Activated T-cell treated with anti-CD3 and anti-CD28 coated beads for 24 hours (primary cell): ENCODE measurements at places on chromosomes 1 and 21.

DNA sequence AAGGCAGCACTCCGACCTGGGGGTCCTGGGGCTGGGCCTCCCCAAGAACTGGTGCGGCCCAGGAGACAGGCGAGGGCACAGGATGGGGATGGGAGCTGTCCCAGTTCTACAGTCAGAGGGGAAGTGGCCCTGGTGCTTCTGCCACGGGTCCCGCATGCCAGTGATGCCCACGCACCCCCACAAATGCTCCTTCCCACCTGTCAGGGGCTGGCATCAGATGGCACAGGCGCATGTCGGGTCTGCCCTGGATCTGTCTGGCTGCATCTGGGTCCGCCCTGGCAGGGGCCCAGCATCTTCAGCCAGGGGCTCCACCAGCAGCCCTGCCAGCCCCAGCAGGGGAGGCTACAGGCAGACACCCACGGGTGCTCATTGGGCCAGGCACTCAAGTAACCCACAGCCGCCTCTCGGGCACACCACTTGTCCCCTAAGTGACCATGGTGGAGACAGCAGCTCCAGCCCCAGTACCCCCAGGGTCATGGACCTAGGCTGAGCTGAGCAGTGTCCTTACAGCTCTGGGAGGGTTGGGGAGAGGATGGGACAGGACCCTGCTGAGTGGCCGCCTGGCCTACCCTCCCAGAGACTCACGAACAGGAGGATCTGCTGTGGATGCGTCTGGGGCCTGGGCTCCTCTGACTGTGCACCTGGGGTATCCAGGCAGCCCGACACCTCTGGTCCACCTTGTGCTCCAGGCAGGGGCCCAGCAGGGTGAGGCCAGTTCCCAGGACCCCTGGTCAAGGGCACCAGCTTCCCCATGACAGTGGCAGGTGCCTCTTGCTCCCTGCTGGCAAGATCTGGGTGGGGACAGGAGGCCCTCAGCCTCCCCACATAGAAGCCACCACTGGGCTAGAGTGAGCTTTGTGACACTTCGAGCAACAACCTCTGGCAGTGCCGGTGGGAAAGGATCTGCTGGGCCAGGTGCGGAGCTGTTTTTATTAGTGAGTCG is 5.4 kb downstream of the SMIM1 start:
- no peak for DNase-seq

- DNase-seq: no peak
Observed at GRCh38 chr1:93442008-93442666, 5.8 kb upstream of the FNBP1L start.

DNA sequence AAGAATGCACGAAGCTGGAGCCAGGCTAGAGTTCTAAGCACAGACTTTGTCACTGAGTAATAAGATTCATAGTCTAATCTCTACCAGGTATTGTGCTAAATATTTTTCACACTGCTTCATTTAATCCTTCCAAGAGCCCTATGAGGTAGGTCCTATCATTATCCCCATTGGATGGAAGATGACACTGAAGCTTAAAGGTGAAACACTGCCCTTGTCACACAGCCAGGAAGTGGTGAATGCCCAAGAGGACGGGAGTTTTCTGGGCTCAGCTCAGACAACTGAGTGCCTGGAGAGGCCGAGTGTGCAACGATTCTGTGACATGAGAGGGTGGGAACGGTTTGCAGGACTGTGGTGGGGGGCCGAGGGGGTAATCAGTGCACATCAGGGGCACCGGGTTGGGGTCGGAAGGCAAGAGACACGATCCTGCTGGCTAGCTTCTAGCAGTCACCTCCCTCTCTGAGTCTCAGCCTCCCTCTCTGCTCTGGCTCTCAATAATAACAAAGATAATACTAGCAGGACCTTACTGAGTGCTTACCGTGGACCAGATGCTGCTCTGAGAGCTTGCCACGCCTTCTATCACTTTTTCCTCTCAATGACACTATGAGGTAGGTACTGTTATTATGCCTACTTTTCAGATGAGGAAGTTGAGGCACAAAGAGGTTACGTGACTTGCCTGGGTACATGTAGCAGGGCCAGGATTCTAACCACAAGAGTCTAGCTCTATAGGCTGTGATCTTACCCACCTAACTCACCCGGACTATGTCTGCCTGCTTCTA is 12.4 kb downstream of the KCNQ4 start:
- DNase-seq: no peak

DNA sequence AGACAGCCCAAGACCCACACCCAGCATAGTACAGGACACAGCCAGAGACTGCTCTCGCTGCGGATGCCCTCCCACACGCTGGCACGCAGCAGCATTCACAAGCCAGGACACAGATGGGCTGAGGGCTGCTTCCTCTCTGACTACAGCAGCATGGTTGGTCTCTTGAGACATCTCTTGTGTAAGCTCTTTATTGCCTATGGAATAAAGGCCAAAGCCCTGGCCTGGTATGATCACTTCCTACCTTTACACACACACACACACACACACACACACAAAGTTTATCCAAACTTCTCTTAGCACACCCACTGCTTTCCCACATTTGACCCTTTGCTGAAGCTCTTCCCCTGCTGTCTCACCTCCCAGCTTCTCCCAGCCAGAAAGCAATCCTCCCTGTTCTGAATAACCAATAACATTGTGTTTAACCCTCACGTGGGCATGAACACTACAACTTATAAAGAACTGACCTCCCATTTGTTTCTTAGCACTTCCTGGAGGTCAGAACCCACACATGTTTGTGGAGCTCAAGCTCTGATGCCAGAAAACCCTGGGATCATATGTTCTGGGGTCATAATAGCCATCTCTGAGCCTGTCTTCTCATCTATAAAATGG is 1.2 kb upstream of the LUZP1 start:
- DNase-seq: no peak

DNA sequence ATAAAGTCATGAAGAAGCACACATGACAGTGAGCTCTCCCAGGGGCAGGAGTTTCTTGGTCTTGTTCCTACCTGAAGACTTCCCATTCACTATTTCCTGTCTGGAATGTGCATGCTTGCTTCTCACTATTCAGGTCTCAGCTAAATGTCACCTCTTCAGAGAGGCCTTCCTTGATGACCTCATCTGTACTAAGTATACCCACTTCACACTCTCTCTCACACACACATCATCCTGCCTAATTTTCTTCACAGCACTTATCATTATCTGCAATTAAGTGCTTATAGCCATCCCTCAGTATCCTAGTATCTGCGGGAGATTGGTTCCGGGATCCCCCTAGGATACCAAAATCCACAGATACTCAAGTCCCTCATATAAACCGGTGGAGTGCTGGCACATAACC is 146.4 kb upstream of the IVNS1ABP start:
- DNase-seq: no peak

DNA sequence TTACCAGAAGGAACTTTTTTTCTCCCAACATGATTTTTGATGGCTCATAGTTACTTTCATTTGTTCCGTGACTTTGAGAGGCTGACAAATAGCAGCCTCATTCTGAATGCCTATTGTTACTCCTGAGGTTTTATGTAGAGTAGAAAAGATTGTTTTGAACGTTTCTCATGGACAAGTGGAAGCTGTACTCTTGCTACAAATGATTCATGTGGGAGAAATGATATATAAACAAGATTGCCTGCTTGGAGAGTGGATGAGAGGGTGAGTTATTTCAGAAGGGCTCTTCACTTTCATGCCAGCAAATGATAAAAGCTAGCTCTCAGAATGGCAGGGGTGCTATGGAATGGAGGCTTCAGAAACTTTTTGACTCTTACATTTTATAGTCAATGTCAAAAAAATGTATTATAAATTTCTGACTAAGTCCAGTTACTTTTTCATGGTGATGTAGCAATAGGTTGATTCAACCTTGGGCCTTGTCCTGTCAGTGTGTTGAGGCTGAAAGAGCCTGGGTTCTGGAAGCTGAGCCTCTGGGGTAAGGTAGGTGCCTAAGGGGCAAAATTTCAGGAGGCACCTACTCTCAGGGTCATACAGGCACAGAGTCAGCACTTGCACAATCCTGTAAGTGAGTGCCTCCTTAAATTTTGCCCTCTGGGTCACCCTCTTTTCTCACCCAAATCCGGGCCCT is 19.4 kb downstream of the JUN start:
- no peak for DNase-seq

DNA sequence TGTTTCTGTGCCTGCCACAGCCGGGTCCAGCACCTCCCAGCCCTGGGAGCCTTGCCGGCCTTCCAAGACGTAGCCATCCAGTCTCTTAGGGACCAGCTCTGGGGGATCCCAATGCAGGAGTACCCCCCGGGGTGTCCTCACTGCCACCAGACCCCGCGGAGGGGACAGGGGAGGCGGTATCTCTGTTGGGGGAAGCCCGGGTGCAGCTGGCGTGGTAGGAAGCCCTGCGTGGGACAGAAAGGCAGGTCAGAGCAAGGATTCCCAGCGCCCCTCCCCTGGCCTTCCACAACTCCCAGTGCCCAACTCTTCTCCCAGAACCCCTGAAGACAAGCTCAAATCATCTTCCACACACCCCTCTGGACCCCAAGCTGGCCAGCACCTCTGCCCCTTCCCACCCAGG is 4.9 kb upstream of the TAGLN2 start:
- no peak for DNase-seq

DNA sequence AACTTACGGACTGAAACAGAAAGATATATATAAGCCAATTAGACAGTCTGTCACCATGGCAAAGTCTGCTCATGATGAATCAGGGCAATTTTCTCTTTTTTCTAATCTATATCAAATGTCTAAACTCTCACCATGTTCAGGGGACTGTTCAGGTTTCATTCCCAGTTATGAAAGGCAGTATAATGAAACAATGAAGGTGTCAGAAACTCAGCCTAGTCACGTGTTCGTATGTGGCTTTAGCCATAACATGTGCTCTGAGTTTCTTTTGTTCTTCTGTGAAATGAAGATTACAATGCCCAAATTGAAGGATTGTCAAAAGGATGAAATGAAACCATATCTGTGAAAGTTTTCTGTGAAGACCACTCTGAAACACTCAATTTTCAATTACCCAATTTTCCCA is 392.9 kb downstream of the DSCAM start:
- DNase-seq: no peak

DNA sequence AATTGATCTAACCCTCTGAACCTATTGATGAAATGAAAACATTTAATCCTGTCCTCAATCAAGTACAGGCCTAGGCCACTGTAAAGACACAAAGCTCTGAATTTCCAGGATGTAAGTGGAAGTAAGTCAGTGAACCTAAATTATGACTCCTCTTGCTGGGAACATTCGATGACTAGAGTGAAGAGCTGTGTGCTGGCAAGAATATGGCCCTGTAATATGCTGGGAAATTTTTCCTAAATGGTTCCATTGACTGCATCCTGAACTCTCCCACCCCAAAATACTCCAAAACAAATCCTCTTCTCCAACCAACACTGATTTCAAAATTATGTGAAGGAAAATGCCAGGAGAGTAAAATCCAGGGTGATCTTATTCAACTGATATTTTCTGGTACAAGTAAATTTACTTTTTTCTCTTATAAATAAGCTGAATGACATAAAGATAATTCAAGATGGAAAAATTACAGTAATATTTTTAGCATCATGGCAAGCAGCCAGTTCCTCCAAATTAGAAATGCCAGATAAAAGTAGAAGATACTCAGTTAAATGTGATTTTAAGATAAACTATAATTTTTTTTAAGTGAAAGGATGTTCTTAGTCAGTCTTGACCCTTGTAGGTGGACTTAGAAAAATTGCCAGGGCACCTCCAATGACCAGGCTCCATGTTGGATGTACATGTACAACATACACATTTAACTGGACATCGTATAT is 269.4 kb downstream of the PTGER3 start:
- DNase-seq: no peak

GRCh38 chr1:81671038-81671437 is 129.7 kb upstream of the ADGRL2 start:
- DNase-seq: no peak

DNA sequence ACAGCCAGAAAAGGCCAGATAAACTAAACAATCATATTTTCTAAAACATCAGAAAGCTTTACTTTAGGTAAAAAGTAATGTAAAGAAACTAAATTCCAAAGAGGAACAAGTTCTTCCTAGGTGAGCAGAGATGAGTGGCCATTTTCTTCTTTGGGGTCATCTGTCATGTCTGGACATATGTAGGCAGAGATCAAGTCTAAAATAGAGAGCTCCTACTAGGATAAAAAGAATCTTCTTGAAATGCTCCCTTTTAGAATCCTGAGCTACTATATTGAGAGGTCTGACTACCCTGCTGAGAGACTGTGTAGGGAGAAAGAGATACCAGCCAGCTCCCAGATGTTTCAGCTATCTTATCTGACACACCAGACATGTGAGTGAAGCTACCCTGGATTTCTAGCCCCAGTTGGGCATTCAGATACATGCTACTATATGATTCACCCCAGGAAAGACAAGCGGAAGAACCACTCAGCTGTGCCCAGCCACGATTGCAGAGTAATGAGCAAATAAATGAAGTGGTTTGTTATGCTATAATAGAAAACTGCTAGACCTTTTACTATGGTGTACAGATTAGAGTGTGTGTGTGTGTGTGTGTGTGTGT is 80.1 kb downstream of the TTLL7 start:
- no peak for DNase-seq

GRCh38 chr21:40531431-40532110 is 315.4 kb downstream of the DSCAM start:
- DNase-seq: no peak

GRCh38 chr1:43451701-43452532 is 1.8 kb downstream of the HYI start:
- DNase-seq: no peak

DNA sequence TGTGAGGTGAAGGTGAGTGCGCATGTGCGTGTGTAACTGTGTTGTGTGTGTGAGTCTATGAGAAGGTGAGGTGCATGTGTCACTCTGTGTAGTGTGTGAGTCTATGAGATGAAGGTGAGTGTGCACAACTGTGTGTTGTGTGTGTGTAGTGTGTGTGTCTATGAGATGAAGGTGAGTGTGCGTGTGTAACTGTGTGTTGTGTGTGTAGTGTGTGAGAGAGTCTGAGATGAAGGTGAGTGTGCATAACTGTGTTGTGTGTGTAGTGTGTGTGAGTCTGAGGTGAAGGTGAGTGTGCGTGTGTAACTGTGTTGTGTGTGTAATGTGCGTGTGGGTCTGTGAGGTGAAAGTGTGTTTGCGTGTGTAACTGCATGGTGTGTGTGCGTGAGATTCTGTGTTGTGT is 154.0 kb downstream of the FOXD2 start:
- no peak for DNase-seq

DNA sequence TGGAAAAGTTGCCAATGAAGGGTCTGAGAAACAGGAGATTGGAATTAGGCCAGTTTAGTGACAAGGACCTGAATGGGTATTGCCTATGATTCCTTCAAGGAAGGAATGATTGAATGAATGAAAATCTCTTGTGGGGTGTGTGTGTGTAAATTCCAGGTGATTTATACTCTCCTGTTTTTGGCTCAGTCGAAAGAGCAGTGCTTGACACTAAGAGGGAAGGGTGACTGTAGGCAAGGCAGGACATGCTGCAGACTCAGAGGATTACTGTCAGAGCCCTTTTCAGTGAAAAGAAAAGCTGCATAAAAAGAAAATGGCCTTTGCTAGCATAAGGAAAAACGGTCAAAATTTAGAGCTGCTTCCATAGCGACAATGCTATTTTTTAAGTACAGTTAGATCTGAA is 30.1 kb downstream of the C1orf21 start:
- DNase-seq: no peak

- no peak for DNase-seq
Observed at GRCh38 chr1:190098107-190098506, 379.6 kb downstream of the BRINP3 start.
